ENCODE measurements at places on chromosomes 6 and 20.

DNA sequence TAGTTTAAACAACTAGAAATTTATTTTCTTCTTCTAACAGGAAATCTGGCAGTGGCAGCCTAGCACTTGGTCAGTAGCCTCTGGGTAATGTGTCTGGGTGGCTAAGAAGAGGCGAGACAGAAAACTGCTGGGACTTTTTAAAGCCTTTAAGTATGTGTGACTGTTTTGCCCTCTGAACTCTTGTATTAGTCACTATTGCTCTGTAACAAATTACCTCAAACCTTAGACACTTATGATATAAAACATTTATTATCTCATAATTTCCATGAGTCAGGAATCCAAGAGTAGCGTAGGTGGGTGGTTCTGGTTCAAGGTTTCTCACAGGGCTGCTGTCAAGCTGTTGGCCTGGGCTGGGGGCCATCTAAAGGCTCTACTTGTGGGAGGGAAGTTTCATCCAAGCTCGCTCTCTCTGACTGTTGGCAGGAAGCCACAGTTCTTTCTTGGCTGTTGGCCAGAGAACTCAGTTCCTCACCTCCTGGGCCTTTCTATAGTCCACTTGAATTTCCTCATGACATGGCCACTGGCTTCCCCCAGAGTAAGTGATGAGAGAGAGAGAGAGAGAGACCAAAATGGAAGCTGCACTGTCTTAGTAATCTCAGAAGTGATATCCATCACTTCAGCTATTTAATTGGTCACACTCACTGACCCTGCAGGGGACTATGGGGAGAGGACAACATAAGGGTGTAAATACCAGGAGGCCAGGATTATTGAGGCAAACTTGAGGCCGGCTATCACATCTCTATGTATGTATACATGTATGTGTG is 17.4 kb upstream of the TBC1D22B start:
- DNase-seq = peak; percentile 100

- no peak for DNase-seq
Measured at GRCh38 chr6:47714802-47715201, 16.4 kb downstream of the ADGRF4 start.

- DNase-seq = no peak
Measured at GRCh38 chr6:128443553-128443952, 76.8 kb downstream of the PTPRK start.

DNA sequence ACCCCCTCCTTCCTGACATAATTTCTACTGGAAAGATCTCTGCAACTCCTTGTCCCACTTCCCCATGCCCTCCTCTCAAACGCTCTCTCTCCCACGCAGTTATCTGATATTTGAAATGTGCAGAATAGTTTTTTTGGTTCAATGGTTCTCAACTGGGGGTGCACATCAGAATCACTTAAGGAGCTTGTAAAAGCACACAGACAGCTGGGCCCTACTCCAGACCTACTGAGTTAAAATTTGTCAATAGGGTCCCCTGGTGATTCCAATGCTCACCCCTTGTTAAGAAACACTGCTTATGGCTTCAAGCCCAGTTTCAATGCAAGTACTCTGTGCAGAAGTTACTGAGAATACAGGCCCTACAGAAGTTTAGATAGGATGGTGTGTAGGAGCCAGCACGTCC is 45.2 kb upstream of the KCNK16 start:
- no peak for DNase-seq

- no peak for DNase-seq
Measured at GRCh38 chr6:68652117-68652536, 17.0 kb downstream of the ADGRB3 start.

DNA sequence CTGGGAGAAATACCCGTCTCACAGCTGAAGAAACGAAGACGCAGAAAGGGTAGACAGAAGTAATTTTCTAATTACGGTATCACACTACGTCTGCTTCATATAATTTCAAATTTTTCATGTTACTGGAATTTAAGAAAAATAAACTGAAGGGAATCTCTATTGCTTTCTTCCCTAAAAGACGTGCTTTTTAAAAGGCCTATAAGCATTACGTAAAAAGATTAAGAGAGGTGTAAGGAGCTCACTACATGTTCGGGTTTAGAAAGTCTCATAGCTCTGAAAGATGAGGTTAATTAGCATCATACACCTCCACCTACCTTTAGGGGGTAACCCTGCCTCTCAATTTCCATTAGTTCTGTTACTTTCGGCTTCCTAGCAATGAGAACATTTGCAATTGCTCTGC is 787 bp upstream of the PLAGL1 start:
- no peak for DNase-seq

DNA sequence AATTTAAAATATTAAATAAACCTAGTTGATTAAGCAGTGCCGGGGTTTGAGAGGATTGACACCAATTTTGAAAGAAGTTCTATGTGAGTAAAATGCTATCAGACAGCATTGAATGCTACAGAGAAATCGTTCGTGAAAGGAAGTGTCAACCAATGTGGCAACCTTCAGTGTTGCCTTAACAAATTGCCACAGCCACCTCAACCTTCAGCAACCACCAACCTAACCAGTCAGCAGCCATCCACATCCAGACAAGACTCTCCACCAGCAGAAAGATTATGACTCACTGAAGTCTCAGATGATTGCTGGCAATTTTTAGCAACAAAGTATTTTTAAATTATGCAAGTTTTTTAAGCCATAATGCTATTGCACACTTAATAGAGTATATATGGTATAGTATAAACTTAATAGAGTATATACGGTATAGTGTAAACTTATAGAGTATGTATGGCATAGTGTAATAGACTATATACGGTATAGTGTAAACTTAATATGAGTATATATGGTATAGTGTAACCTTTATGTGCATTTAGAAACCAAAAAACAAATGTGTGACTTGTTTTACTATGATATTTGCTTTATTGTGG is 65.3 kb upstream of the ID4 start:
- peak; percentile 29 for DNase-seq

- peak; percentile 69 for DNase-seq
Measured at GRCh38 chr6:74070091-74070490, 374.1 kb downstream of the CD109 start.

- peak; percentile 72 for DNase-seq
Measured at GRCh38 chr6:107237992-107238660, 122.8 kb upstream of the BEND3 start.

- DNase-seq = peak; percentile 33
Measured at GRCh38 chr6:5025911-5026819, 22.3 kb upstream of the RPP40 start.

- no peak for DNase-seq
Measured at GRCh38 chr20:45235995-45236394, 14.8 kb downstream of the SEMG2 start.

DNA sequence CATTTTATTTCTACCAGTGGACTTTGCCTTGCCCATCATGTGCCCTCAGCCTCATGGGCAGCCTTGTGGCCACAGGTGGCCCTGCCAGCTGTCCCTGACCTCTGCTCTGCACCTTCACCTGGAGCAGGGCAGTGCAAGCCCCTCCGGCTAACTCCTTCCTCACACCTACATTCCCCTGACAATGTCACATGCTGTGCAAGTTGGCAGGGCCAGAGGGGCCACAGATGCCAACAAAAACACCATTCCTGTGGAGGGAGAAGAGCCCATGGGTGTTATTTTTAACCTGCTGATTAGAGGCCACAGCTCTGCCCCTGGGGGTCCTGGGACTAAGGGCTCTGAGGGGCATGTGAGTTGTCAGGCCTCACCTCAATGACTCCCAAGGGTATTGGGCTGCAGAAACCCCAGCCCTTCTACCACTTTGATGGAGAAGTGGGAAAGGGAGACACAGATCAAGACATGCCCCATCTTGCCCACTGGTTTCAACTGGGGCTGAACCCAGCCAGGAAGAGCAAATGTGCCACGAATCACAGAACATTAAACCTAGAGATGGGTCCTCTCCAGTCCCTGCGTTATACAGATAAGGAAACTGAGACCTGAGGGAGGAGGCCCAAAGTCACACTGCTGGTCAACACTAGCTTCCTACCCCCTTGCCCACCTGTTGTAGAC is 65.0 kb downstream of the MRPL14 start:
- no peak for DNase-seq

DNA sequence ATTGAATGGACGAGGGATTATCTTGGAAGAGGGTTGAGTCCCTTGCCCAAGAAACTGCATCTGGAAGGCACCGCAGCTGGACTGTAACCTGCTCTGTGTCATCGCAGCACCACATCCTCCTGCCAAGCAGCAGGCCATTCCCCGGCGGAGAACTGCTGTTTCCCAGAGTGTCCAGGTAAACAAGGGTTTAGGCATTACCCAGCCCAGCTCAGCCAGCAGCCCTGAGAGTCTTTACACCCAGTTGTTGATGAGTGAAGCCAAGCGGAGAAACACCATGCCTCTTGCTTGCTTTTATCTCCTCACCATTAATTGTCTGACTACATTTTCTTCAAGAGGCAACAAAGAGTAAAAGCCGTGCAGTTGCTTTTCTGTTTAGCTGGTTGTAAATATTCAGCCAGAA is 104.1 kb downstream of the CDH4 start:
- DNase-seq = no peak

DNA sequence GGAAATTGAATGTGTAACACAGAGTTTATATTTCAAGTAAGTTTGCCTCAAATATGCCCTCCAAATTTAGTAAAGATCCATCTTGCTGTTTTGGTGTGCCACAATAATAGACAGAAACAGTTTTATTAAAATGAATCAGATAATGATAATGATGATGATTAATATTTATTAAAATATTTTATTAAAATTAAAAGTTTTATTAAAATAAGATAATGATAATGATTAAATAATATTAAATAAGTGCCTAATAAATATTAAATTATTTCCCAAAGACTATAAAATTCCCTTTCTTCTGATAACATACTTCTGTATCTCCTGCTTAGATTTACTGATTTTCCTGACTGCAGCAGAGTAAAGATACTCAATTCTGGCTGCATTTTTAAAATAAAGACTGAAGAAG is 134.5 kb downstream of the PRDM13 start:
- no peak for DNase-seq

- peak; percentile 72 for DNase-seq
Measured at GRCh38 chr6:42279144-42279781, 61.6 kb upstream of the MRPS10 start.

DNA sequence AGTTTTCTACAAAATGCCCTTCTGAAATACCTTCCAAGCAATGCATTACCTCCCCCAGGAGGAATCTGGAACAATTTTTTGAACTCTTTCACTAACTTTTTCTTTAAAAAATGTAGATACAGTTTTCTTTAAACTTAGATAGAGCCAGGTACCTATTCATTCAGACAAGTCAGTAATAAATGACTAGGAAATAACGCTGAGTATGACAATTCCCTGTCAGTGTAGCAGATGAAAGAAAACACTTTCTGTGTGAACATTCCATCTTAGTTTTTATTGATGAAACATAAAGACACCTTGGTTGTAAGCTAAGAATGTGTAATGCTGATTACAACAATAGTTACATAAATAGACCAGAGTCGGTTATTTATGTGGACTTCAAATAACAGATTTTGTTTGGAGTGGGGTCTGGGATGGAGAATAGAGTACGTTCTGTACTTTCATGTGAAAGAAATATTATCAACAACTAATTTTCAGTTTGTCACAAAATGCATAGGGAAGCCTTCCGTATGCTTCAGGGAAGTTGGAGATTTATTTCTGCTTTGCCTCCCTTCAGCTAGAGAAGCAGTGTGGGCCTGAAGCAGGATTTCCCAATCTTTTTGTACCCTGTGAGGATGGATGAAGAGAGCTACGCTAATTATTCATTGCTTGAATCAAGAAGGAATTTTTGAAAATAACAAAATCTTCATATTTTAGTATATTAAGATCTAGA is 19.2 kb upstream of the QKI start:
- DNase-seq = no peak

DNA sequence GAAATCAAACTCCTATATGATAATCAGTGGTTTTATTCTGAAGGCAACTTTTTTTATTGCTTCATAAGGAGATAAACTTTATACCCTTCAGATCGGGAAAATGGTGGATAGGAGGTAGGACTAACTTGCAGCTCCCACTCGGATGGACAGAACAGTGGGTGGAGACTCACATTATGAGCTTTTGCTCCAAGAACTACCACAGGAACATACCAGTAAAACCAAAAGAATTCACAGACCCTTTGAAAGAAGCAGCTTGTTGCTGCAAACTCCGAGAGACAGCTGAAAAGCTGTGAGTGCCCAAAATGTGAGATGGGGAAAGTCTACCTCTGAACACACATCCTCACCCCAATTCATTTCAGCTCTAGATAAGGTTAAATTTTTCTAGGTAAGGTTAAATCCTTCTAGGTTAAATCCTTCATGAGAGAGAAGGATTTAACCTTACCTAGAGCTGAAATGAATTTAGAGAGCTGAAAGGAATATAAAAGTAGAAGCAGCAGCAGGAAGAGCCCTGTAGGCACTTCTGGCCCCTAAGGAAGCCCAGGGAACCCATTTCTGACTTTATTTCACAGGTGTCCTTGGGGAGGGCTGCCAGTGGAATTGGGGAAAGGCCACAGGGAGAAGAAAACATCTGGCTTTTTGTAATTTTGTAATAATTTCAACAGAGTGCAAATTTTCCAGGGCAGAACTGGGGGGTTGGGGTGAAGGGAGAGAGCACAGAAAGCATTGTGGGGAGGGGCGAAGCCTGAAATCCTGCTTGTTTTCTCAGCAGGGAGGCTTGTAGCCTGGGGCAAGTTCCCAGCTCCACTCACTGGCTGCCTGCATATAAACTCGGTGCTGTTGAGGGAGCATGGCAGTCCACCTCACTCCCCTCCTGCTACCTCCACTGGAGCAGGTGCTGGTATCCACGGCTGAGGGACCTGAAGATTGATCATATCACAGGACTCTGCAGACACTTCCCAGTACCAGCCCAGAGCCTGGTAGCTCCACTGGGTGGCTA is 65.9 kb upstream of the HCRTR2 start:
- DNase-seq = no peak

GRCh38 chr6:138486249-138487101 is 12.8 kb downstream of the NHSL1 start:
- DNase-seq = no peak

GRCh38 chr6:111087871-111088667 is 766 bp downstream of the SLC16A10 start:
- DNase-seq = no peak

DNA sequence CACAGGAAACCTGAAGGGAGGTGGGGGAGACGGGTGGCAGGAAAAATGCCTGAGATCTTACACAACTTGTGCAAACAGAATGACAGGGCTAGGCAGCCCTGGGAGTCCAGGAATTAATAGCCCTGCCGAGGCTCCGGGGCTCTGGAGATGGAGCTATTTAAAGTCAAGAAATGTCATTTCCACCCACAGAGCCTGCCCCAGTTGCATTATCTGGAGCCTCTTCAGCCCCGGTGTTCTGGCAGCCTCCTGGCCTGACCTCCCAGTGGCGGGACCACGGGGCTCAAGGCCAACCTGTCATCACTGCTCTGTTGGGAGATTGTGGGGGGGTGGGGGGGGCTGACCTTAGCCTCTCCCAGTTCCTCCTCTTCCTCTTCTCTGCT is 28.5 kb upstream of the SCUBE3 start:
- DNase-seq = peak; percentile 43

GRCh38 chr20:63348828-63349515 is 12.2 kb downstream of the CHRNA4 start:
- no peak for DNase-seq

Measured in fibroblast of mammary gland (primary cell).